Renal pelvis (tissue), 12 donors: ENCODE measurements at places on chromosomes 4 and X. TPM values are rescaled to one million over a fixed set of nuclear protein-coding genes. Genes with fewer than 3 reads are reported as not detected.

The TMPRSS11B gene
- polyA plus RNA-seq = 0.10 TPM

The RTL5 gene
- 24.8 TPM for polyA plus RNA-seq

The STPG2 gene
- 0.65 TPM for polyA plus RNA-seq

The HOPX gene
- 11.0 TPM for polyA plus RNA-seq

DNA sequence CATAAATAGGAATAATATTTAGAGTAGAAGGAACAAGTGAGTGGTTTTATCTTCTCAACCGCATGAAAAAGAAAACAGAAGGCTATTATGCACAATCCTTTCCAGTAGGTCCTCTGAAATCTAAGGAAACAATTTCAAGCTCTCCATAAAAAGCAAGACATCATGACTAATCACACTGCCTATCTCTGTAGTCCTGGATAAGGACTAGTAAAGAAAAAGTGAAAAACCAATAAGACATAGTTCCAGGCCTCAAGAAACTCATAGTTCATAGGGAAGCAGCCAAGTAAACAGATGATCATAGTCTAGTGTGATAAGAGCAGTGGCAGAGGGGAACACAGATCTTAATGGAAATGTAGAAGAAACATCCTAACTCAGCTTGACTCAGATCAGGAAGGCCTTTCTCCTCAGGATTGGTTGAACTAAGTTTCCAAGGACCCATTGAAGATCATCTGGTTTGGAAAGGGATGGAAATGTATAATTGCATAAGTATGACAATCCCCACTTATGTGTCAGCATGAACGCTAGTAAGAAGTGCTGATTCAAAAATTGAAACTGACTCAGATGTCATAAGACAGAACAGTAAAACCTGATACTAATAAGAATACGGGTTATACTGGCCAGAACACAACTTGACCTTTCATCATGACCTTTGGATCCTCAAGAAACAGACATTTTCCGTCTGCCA is 155.3 kb downstream of the GRIA3 start:
- no peak for DNase-seq

DNA sequence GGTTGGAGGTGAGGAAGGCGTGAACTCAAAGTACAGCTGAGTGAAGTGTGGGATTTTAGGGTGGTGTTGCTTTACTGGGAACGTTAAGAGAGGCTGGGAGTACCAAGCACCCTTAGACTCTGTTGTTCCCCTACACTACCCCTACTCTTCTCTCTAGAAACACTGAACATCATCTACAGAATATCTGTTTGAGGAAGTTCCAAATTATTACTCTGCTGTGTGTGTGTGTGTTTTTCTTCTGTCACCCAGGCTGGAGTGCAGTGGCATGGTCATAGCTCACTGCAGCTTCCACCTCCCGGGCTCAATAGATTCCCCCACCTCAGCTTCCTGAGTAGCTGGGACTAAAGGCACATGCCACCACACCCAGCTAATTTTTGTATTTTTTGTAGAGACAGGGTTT is 76.7 kb upstream of the AP1S2 start:
- no peak for DNase-seq

DNA sequence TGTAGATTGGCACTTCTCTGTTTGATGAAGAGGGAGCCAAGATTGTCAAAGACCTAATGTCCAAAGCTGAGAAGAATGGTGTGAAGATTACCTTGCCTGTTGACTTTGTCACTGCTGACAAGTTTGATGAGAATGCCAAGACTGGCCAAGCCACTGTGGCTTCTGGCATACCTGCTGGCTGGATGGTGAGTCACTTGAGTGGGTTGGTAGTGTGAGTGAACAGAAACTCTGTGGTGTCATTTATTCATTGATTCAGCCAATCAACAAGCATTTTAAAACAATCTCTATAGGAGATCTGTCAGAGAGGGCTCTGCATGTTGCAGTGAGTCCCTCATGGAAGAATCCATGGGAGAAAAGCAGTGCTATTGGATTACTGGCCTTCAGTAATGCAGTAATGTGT is 16.3 kb downstream of the TAF9B start:
- no peak for DNase-seq

GRCh38 chrX:39729981-39730661 is 367.6 kb downstream of the BCOR start:
- DNase-seq = no peak

The TBC1D8B gene
- 4.7 TPM for polyA plus RNA-seq

DNA sequence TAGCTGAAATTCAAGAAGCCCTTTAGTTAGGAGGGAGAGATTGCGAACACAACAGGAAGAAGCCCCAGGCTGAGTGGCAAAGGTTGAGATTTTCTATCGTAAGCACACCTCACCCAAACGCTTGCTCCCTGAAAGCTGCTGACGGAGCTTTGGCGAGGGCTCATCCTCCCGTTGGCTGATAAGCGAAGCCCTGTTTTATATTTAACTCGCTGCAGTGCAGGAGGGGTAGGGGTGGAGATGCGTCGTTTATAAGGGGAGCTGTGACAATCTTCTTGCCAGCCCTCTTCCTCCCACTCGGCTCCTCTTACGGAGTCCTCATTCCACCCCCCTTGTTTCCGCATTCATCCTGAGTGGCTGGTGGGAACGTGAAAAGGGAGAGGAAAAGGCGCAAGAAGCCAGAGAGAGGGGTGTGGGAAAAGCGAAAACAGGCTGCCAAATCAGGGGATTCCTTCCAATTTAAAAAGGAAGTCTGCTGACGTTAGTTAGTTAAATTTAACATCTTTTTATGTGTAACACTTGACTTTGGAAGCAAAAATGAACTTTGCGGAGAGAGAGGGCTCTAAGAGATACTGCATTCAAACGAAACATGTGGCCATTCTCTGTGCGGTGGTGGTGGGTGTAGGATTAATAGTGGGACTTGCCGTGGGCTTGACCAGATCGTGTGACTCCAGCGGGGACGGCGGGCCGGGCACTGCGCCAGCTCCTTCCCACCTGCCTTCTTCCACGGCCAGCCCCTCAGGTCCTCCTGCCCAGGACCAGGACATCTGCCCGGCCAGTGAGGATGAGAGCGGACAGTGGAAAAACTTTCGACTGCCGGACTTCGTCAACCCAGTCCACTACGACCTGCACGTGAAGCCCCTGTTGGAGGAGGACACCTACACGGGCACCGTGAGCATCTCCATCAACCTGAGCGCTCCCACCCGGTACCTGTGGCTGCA is at the start of gene ENPEP:
TSS of gene ENPEP (plus strand) at position 275 of the 938 bp plus-strand sequence. CDS start at position 535, 260 bp downstream.
- DNase-seq = peak; percentile 74

The CLTRN gene
- 20.8 TPM for polyA plus RNA-seq

The SHROOM2 gene
- 19.8 TPM for polyA plus RNA-seq

DNA sequence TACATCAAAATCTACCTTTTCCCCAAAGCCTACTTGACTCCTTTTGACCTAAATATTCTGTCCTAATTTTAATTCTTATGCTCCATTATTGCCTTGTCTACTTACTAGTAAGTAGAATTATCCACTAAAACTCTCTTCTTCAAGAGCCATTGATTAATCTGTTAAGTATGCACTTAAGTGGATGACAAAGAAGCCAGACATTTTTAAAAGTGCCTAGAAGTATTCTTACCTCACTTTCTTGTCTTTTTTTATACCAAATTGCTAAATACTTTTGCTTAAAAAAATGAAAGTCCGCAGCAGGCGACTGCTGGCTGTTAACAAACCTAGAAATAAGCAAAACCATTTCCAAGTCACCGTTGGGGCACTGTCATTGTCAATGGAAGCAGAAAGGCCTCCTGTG is 20.1 kb upstream of the FRMPD4 start:
- no peak for DNase-seq

The GNRHR gene
- 0.99 TPM for polyA plus RNA-seq
